GM12891 (cell line): ENCODE measurements at places on chromosomes 2 and 18.

DNA sequence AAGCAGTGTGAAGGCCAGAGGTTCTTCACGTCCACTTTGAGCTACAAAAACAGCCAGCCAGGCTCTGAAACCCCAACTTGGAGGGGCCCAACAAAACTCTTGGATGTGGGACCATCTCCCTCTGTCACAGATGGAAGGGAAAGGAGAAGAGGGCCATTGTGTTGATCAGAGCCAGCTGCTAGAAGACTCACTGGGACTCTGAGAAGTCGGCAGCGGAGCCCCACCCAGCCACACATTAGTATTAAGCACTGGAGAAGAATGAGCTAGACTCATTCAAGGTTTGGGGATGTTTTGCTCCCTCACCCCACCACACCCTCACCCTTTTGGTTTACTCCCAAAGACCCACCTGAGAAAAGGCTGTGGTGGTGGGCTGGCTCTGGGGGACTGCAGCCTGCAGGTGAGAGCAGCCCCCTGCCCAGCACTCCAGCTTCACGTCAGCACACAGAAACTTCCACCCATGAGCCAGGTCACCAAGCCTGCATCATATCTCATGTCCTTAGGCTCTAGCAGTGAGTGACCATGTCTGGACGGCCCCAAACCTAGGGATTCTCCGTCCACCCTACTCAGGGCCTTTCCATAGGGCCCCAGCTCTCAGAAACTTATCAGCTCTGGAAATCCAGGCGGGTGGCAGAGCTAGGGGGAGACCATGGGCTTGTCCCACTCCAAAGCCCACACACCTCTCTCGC, 12.6 kb downstream of the TEX51 start:
- DNase-seq, result no peak

GRCh38 chr2:20604951-20605381, 45.9 kb downstream of the HS1BP3 start:
- no peak for DNase-seq

DNA sequence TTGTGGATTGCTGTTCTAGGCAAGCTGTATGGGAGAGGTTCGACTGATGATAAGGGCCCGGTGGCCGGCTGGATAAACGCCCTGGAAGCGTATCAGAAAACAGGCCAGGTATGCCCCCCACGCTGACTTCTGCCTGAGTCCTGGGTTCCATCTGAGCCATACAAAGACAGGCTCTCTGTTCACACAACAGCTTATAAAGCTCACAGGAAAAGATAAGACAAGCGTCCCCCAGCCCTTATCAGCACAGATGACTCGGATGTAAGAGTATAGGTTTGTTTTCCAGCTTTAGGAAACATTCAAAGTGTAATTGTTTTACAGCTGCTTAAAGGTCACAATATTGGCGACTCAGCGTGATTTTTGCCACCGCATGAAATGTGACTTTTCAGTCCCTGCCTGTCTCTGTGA, 12.7 kb downstream of the CNDP2 start:
- DNase-seq, result no peak

DNA sequence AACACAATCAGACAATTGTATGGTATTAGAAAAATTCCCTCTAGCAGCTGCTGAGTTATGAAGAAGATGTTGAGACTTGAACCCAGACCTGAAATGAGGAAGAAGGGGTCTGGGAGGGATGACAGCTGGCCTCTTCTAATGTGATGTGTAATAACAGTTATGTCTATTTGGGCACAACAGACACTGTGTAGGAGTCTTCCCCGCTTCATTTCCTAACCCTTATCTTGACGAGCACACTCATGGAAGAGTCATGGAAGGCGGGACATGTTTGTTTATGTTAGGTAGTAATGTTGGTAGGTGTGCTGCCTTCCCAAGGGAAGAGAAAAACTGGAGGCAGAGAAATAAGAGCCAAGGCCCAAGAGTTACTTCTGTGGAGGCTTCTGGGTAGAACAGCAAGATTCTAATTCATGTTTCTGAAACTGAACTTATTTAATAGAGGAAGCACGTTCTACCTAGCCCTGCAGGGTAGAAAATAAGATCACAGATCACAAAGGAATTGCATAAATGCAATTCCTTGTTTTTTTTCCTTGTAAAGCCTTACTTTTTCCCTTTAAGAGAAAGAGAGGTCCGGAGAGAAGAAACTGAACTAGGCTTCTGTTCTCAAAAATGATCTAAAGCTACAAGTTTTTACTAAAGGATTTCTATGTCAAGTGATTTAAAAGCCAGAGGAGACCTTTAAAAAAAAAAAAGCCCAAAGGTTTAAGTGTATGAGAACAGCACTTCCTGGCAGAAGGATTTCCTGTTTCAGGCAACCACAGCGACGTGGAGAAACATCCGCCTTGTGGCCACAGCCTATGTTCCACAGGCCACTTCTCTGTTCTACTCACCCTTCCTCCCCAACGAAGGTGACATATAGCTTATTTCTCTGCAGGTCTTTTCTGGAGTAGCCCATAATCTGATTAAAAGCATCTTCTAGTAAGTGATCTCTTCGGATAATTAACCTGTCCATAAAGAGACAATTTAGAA, 68.5 kb upstream of the STK17B start:
- peak; percentile 20 for DNase-seq

DNA sequence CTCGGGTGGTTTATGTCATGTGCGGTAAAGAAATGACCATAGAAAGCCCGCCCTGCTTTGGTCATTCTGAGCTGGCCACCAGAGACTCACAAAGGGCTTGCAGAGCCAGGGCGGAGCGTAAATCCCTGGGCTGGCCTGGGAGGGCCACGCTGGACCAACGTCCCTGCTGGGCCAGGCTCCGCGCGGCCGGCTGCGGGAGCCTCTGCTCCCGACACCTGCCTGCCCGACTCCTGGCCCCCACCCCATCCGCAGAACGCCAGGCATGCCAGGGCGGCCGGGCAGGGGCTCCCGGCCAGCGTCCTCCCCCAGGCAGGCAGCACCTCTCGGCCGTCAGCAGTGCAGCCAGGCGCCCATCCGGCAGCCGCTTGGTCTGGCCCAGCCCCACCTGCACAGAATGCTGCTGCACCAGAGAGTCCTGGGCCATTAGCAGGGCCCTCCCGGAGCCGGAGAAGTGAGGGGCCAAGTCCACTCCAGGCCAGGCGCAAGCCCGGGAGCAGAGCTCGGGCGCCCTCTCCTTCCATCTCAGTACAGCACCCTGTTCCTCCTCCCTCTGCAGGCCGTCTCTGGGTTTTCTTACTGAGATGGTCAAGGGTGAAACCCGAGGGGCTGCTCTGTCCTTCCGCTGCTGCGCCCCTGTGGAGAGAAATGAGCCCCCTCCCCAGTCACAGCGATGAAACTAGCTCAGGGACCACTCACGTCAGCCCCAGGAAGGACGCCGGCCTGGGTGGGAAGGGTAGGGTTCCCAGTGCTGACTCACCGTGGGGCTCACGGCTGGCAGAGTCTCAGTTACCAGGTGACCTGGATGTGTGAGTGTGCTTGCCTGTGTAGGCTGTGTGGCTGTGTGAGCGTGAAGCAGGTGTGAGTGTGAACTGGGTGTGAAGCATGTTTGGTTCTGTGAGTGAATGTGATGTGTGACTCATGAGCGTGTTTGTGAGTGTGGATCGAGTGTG, 83.3 kb downstream of the PTGR3 start:
- DNase-seq, result no peak

DNA sequence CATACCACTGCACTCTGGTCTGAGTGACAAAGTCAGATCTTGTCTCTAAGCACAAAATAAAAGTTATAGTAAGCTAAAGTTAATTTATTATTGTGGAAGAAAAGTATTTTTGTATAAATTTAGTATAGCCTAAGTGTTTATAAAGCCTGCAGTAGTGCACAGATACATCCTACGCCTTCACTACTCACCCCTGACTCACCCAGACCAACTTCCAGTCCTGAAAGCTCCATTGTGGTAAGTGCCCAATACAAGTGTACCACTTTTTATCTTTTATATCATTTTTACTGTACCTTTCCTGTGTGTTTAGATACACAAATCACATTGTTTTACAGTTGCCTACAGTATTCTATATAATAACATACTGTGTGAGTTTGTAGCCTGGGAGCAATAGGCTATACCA, 57.5 kb downstream of the UBE2E3 start:
- no peak for DNase-seq
